ENCODE measurements at places on chromosomes 6 and 20. TPM values are rescaled to one million over a fixed set of nuclear protein-coding genes. Genes with fewer than 3 reads are reported as not detected.

The PTPRK gene
- total RNA-seq: 23.7 TPM

- no peak for DNase-seq
Observed at GRCh38 chr20:63911176-63911575, 16.2 kb downstream of the DNAJC5 start.

The FOXP4 gene
- 16.8 TPM for total RNA-seq

The DEF6 gene
- 5.5 TPM for total RNA-seq

DNA sequence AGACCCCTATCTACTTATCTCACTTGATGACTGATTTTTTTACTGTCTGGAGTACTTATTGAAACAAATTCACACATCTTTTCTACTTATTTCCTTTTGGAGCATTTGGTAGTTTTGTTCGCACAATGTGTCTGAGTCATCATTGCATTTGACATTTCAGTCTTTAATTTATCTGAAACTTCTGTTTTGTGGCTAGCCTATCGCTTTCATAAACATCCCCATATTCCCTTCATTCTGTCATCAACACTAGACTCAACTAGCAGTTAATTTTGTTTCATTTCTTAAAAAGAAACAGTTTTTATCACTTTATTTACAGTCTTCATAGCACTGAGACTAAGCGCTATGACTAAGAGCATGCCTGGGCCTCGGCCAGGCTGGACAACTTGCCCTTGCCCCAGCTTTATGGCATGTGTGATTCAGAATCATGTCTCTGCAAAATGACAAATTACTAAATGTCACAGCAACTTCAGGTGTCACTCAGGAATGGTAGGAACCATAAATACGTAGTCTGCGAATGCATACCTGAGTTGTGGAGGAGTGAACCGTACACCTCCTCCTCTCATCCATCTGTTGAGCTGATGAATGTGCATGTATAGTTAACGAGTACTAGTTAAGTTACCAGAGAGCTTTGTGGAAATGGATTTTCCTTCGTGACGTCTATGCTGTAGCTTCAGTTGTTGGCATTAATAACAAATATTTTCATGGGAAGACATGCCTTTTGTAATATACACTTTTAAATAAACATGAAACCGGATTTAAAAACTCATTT is 16.2 kb downstream of the L3MBTL3 start:
- no peak for DNase-seq

The SYNDIG1 gene
- 22.5 TPM for total RNA-seq

Measured in posterior vena cava (tissue), 2 donors.